ENCODE measurements at places on chromosomes 4 and X. TPM values are rescaled to one million over a fixed set of nuclear protein-coding genes. Genes with fewer than 3 reads are reported as not detected.
A peak's percentile ranks its signal among the peaks of the same experiment; 100 is the strongest.

GRCh38 chr4:139799615-139800014, 134.0 kb downstream of the MGST2 start:
- peaks cover 6% of the 10 kb centered on the region for H3K4me1 ChIP-seq
- no peaks in the 10 kb centered on the region for H3K27me3 ChIP-seq
- H3K36me3 ChIP-seq: no peaks in the 10 kb centered on the region
- DNase-seq: no peak
- H3K27ac ChIP-seq: no peak overlapping the region
- H3K4me3 ChIP-seq: no peak overlapping the region

DNA sequence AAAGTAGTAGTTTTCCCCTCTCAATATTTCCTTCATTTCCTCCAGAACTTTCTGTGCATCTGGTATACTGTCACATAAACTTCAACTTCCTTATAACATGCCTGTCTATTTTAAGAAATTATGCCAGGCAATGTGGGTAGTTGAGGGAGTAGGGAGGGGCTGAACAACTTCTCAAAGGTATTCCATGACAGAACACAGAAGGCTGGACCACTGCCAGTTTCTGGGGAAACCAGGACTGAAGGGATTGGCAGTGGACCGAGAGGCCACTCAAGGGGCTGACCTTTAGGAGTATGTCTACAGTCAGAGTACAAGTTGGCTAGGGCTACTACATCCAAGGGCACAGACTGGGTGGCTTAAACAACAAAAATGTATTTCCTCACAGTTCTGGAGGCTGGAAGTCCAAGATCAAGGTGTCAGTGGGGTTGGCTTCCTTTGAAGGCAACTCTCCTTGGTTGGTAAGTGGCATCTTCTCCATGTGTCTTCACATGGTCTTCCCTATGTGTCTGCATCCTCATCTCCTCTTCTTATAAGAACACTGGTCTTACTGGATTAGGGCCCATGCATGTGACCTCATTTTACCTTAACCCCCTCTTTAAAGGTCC, 6.9 kb downstream of the SH3RF1 start:
- H3K27ac ChIP-seq: no peak overlapping the region
- no peaks in the 10 kb centered on the region for H3K36me3 ChIP-seq
- no peaks in the 10 kb centered on the region for H3K4me1 ChIP-seq
- H3K27me3 ChIP-seq: peaks cover 66% of the 10 kb centered on the region
- no peak for DNase-seq

DNA sequence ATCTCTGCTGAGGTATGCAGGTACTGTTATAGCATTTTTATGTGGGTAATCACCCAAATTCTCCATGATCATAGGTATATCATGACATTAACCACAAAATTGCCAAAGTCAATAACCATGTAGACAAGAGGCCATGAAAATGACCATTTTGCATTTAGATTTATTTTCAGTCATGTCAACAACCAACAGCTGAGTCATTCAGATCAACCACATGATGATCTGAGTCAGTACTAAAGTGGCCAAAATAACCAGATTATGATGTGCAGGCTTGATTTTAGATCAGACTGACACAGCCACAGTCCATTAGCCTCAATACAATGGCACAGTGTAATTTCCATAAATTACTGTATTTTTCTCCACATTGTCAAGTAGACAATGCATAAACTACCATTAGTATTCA, 240.5 kb downstream of the GRIA3 start:
- H3K27ac ChIP-seq: no peak overlapping the region
- no peaks in the 10 kb centered on the region for H3K4me1 ChIP-seq
- no peaks in the 10 kb centered on the region for H3K36me3 ChIP-seq
- H3K4me3 ChIP-seq: no peak overlapping the region
- H3K27me3 ChIP-seq: no peaks in the 10 kb centered on the region

- DNase-seq: no peak
- H3K36me3 ChIP-seq: no peaks in the 10 kb centered on the region
- H3K27me3 ChIP-seq: no peaks in the 10 kb centered on the region
- no peaks in the 10 kb centered on the region for H3K4me1 ChIP-seq
- no peak overlapping the region for H3K27ac ChIP-seq
Measured at GRCh38 chrX:100717363-100717762, 14.6 kb downstream of the SYTL4 start.

- DNase-seq: no peak
Measured at GRCh38 chrX:39022106-39022505, 220.8 kb downstream of the MID1IP1 start.

DNA sequence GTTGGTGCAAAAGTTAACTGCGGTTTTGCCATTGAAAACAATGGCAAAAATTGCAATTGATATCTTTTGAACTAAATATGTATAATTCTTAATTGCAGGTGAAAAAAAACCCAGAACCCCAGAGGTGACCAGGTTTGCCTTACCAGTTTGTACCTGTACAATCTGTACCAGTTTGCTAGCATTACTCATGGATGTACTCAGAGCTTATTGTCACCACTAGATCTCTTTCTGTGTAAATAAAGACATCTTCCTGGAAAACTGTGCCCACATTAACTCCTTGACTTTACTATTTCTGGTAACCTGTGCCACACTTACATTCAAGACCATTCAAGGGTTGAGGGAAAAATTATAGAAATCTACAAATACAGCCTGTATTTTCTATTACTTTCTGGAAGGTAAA, 139.7 kb downstream of the ELOVL6 start:
- H3K4me3 ChIP-seq: no peak overlapping the region
- no peak for DNase-seq
- H3K27me3 ChIP-seq: no peaks in the 10 kb centered on the region

- no peak overlapping the region for H3K27ac ChIP-seq
- DNase-seq: no peak
- no peak overlapping the region for H3K4me3 ChIP-seq
- peaks cover 5% of the 10 kb centered on the region for H3K27me3 ChIP-seq
- H3K4me1 ChIP-seq: no peaks in the 10 kb centered on the region
Measured at GRCh38 chr4:73727685-73728084, 12.7 kb upstream of the CXCL8 start.

DNA sequence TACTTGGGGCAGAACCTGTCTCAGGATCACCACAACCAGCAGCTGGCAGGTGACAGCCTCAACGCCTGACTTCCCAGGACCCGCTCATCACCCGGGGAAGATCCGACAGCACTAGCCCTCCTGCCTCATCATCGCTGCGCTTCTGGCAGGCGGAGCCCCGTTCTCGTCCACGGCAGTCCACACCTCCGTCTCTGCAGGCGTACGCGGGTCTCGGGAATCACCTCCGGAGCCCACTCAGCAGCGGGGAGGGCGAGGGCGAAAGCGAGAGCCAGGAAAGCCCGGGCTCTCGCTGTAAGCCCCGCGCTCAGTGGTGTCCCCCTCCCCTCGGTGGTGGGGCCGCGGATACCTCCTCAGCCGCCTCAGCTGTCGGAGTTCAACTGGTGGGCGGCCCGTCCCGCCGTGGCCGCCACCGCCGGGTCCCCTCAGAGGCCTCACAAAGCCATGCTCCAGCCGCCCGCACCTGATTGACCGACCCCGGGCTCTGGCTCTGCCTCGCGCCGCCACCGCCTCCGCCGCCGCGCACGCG, 518 bp upstream of the CNKSR2 start:
- DNase-seq: no peak
- H3K36me3 ChIP-seq: no peaks in the 10 kb centered on the region
- peak overlapping the region; percentile 50 for H3K27ac ChIP-seq
- peaks cover 22% of the 10 kb centered on the region for H3K4me1 ChIP-seq
- peak overlapping the region; percentile 91 for H3K4me3 ChIP-seq
- peaks cover 3% of the 10 kb centered on the region for H3K27me3 ChIP-seq

- H3K27me3 ChIP-seq: no peaks in the 10 kb centered on the region
- H3K4me1 ChIP-seq: peaks cover 65% of the 10 kb centered on the region
- H3K27ac ChIP-seq: peak overlapping the region; percentile 1
- DNase-seq: no peak
Measured at GRCh38 chrX:13099121-13099520, 54.7 kb upstream of the FAM9C start.

DNA sequence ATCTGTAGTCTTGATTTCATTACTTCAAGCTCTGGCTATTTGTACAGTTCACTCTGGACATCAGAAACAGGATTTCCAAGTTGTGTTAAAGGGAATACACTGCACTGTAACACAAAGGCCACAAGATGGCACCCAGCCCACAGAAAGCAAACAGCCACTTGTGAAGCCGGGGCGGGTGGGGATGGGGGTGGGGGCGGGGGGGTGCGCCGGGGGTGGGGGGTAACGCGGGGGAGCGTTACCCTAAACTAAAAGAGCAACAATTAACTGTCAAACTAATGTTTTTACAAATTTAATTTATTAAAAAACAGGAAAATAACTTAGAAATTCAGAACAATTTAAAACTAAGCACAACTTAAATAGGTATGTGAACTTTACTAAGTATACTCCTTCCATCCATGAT, 27.3 kb downstream of the PRDX4 start:
- H3K27me3 ChIP-seq: no peaks in the 10 kb centered on the region
- no peaks in the 10 kb centered on the region for H3K36me3 ChIP-seq
- peak; percentile 14 for DNase-seq
- H3K27ac ChIP-seq: no peak overlapping the region
- H3K4me3 ChIP-seq: no peak overlapping the region

DNA sequence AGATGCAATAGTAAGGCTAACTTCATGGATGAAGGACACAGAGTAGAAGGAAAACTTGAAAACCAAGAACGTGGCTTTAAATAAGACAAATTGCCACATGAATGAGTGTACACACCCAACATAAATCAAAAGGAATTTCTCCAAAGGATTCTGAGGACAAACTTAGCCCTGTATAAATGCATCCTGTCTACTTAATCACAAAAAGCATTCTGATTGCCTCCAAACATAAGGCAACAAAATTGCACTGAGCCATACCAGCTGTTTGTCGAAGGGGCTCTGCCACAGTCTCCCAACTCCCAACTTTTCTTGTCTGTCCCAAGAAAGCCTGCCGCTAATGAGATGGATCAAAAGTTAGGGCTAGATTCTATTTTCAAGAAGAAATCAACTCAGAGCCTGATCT, 194.3 kb downstream of the SOWAHB start:
- no peaks in the 10 kb centered on the region for H3K4me1 ChIP-seq
- DNase-seq: no peak
- no peaks in the 10 kb centered on the region for H3K36me3 ChIP-seq
- peaks cover 17% of the 10 kb centered on the region for H3K27me3 ChIP-seq
- H3K27ac ChIP-seq: no peak overlapping the region
- H3K4me3 ChIP-seq: no peak overlapping the region

DNA sequence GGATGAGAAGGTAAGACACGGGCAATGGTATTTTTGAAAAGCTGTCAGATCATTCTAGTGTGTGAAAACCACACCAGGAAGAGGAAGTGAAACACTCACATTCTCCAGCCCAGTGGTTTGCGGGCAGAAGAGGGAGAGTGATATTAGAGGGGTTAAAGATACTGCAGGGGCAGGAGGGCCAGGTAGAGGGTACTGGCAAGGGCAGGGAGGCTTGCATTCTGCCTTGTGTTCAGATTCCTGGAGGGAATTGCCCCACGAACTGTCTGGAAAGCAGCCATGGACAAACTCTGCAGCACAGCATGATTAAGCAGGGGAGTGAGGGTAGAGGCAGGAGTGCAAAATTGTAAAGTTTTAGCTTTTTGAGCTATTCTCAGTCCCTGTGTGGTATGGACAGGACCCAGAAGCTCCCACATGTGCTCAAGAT, 30.9 kb downstream of the NIPAL1 start:
- H3K27me3 ChIP-seq: no peaks in the 10 kb centered on the region
- peaks cover 22% of the 10 kb centered on the region for H3K4me1 ChIP-seq
- H3K36me3 ChIP-seq: no peaks in the 10 kb centered on the region

GRCh38 chr4:18608908-18609533, 587.5 kb upstream of the LCORL start:
- no peak overlapping the region for H3K27ac ChIP-seq
- no peaks in the 10 kb centered on the region for H3K4me1 ChIP-seq
- no peaks in the 10 kb centered on the region for H3K36me3 ChIP-seq

DNA sequence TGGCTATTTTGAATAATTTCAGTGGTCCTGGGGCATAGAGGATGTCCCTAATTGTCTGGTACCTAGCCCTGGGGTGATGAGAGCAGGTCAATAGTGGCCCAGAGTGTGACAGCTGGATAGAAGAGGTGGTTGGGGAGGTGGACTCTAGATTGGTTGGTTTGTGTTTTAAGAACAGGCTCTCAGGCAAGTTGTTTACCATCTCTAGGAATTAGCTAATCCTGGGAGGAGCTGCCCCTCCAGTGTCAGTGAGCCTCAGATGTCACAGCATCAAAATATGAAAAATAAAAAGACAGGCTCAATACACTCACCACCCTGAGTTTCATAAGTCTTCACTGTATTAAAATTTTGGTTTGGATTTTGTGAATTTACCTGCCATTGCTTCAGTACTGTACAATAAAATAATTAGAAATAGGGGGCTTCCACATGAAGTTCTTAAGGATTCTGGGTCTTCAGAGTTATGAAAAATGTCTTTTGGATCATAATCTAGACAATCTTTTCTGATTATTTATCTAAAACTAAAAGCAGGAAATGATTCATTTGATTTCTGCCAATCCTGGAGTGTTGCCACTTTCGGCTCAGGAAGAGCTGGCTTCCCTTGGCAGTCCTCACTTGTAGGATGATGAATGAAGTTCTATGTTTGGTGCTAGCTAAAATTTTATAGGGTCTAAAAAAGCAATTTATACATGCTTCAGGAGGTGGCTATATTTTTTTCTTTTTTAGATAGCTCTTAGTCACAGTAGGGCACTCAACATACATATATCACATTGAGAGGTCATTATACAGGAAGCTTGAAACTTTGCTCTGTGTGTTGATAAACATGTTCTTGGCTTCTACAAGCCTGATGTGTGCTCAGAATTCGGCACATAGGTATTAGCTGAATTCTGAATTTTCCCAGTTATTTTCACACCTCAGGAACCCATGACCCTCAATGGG, 395.1 kb downstream of the RAB28 start:
- H3K36me3 ChIP-seq: peaks cover 8% of the 10 kb centered on the region
- H3K4me1 ChIP-seq: no peaks in the 10 kb centered on the region
- H3K27me3 ChIP-seq: no peaks in the 10 kb centered on the region
- no peak overlapping the region for H3K27ac ChIP-seq

- peaks cover 4% of the 10 kb centered on the region for H3K27me3 ChIP-seq
- peaks cover 3% of the 10 kb centered on the region for H3K4me1 ChIP-seq
- no peak overlapping the region for H3K4me3 ChIP-seq
- no peaks in the 10 kb centered on the region for H3K36me3 ChIP-seq
- no peak for DNase-seq
- H3K27ac ChIP-seq: no peak overlapping the region
Measured at GRCh38 chr4:47824840-47825239, 13.0 kb downstream of the CORIN start.

- H3K27ac ChIP-seq: no peak overlapping the region
- H3K36me3 ChIP-seq: no peaks in the 10 kb centered on the region
Measured at GRCh38 chrX:95509474-95509873, 1175.2 kb upstream of the DIAPH2 start.

Gene MAGT1
- total RNA-seq: 35.0 TPM

Gene EBP
- total RNA-seq: 36.9 TPM

Gene SLC49A3
- total RNA-seq: 3.7 TPM

Gene TEX13C
- total RNA-seq: not detected

Gene TRAM1L1
- not detected for total RNA-seq

Gene CCDC120
- 12.9 TPM for total RNA-seq

Gene WDFY3
- 0.70 TPM for total RNA-seq
